ENCODE measurements at places on chromosomes 5 and 9.

GRCh38 chr5:35063414-35063813 lies 15.7 kb upstream of the AGXT2 start:
- DNase-seq: no peak

DNA sequence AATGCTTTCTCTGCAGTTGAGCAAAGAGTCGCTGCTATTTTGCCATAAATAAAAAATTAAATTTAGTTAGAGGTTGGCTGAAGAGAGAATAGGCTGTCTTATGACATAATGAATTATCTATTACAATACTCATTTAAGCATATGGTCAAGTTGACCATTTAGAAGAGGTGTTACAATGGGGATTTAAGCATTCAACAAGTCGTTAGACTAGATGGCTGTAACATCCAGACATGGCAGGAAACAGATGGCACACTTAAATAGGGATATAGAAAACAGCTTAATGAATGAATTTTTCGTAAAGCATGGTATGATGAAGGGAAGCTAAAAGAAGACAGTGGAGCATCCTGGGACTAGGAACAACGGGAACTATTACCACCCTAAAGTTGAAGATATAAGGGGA lies 160.3 kb upstream of the PTPRD start:
- no peak for DNase-seq

DNA sequence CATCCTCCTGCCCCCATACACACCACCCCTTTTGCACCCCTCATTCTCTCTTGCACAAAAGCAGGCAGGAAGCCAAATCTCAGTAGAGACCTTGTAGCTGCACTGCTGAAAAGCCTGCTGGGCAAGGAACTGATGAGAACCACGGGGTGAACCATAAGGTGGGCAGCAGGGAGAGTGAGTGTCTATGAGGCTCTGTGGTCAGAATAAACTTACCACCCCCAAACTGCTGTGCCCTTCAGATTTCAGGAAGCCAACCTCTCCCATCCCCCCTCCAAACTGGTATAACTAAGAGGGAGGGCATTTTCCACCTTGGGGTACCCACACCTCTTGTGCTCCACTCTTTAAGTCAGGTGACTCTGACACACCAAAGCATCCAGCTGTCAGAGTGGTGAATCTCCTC lies 471.4 kb downstream of the SPOCK1 start:
- no peak for DNase-seq

DNA sequence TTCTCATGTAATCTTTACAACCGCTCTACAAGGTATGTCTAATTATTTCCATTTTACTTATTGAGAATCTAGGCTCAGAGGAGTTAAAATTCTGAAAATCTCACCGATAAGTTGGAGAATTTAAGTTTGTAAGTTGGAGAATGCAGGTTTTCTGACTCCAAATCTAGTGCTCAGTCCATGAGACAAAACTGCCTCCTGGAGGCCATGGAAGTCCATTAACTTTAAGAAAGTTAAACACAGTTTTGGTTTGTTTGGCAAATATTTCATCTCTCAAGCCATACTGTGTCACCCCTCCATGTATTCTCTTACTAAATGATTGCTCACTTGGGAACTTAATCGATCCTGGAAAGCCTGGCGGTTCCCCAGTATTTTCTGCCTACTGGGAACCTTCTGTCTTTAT lies 52.6 kb downstream of the INIP start:
- DNase-seq: no peak

GRCh38 chr9:25861421-25861820 lies 183.2 kb upstream of the TUSC1 start:
- no peak for DNase-seq

- DNase-seq: no peak
Observed at GRCh38 chr5:170006021-170006420, 25.7 kb upstream of the INSYN2B start.

GRCh38 chr5:62621280-62621679 lies 42.7 kb downstream of the LRRC70 start:
- DNase-seq: no peak

DNA sequence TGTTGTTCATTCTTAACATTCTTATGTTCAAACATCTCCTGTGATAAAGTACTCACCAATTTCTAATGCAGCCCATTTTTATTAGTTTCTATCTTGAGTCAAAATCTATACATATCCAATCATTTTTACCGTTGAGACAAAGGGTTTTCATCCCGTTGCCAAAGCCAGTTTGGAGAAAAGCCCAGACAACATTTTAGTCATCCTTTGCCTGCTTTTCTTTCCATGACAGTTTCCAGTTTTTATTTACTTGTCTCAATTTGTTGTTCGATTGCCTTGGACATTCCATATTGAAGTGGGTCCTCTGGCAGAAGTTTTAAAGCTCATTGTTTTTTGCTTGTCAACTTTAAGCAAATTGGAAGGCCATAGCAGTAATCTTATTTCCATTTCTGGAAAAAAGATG lies 123.9 kb downstream of the RAB3C start:
- no peak for DNase-seq

DNA sequence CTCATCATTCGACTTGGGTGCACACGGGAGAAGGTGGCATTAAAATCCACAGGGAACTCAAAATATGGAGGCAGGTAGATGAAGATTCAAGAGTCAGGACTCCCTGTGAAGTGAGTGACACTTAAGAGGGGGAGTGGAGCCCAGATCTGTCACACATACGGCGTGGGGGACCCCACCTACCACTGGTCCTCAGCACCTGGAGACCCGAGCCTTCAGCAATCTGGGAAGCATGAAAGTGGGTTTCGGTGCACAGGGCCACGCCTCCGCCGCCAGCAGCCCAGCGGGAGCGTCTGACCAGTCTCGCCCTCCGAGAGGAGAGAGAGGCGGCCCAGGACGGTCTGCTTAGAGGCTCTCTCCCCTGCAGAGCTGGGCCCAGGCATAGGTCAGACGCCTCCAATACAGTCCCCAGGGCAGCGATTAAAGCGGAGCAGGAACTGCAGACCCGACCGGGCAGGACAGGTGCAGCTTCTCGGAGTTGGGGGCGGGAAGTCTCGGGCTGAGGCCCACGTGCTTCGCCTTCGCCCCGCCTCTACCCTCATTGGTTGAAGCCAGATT lies 639 bp upstream of the SLC2A8 start:
- DNase-seq: no peak

DNA sequence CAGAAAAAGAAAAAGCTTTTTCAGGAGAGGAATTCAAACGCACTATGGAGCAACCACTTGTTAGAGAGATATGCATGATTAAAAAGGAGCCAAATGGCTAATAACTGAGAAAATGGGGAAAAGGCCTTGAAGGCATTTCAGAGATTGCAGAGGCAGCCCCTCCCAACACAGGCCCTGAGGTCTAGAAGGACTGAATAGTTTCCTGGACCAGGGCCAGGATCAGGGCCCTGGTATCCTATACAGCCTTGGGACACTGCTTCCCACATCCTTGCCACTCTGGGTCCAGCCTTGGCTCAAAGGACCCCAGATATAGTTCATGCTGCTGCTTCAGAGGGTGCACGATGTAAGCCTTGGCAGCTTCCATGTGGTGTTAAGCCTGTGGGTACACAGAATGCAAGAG lies 20.7 kb upstream of the FEM1C start:
- DNase-seq: no peak

Measured in NCI-H460 (cell line).